ENCODE measurements at places on chromosomes 7 and 10.

DNA sequence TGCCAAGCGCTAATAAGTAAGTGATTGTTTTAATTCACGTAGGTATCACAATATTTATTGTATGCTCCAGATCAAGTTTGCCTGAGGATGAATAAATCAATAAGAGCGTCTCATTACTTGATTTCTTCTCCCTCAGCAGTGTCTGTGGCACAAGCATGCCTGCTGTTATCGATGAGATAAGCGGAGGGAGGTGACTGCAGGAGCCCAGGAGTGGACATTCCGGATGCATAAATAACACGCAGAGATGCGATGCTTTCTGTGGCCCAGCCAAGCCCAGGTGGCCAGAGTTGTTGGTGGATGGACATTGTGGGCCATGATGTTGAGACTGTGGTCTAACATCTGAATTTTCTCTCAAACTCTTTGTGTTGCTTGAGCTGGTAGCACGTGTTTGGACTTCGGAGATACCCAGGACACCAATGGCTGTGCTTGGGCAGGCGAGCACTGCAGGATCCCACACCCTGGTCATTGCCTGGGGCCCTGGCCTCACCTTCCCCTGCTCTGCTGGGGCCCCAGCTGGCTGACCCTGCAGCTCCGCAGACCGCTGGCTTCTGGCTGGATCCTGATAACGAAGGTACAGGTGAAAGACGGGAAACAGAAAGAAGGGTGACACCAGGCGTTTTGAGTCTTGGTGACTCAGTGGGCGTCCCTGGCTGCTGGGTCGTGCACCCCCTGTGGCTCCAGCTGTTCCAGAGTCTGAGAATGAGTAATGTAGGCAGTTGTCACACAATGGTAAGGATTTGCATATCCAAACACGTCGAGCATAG, 31.2 kb upstream of the MNX1 start:
- DNase-seq, result peak; percentile 26
- no peaks in the 10 kb centered on the region for H3K36me3 ChIP-seq
- no peak overlapping the region for H3K27ac ChIP-seq
- no peak overlapping the region for H3K4me3 ChIP-seq
- H3K27me3 ChIP-seq, result peaks cover 27% of the 10 kb centered on the region

- no peaks in the 10 kb centered on the region for H3K36me3 ChIP-seq
- DNase-seq, result peak; percentile 77
- H3K27ac ChIP-seq, result peak within 1 kb of the TSS; percentile 87
- no peaks in the 10 kb centered on the region for H3K27me3 ChIP-seq
- H3K4me1 ChIP-seq, result peaks cover 26% of the 10 kb centered on the region
- peak within 1 kb of the TSS; percentile 86 for H3K4me3 ChIP-seq
These were observed at the start of gene MDFIC for GRCh38 chr7:114922026-114922651. Gene MDFIC (plus strand): TSS chr7:114922094. CDS start chr7:114923034, 940 bp downstream.

DNA sequence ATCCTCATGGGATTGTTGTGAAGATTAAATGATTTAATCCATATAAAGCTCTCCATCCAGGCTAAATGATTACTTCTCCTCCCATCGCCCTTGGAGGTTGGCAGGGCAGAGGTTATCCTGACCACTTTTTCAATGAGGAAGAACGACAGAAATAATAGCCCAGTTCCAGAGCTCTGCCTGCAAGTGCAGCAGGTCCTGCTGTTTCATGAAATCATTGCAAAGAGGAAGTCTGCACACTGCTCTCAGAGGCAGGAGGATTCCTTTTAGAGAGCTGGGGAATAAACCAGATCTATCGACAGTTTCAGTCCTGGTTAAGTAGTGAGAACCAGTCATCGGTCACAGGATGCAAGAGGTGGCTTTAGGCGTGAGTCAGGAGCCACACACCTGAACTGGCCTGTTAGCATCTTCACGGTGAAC, 25.0 kb upstream of the CDH23 start:
- no peak overlapping the region for H3K4me3 ChIP-seq
- DNase-seq, result no peak
- H3K4me1 ChIP-seq, result peaks cover 4% of the 10 kb centered on the region
- no peaks in the 10 kb centered on the region for H3K27me3 ChIP-seq

DNA sequence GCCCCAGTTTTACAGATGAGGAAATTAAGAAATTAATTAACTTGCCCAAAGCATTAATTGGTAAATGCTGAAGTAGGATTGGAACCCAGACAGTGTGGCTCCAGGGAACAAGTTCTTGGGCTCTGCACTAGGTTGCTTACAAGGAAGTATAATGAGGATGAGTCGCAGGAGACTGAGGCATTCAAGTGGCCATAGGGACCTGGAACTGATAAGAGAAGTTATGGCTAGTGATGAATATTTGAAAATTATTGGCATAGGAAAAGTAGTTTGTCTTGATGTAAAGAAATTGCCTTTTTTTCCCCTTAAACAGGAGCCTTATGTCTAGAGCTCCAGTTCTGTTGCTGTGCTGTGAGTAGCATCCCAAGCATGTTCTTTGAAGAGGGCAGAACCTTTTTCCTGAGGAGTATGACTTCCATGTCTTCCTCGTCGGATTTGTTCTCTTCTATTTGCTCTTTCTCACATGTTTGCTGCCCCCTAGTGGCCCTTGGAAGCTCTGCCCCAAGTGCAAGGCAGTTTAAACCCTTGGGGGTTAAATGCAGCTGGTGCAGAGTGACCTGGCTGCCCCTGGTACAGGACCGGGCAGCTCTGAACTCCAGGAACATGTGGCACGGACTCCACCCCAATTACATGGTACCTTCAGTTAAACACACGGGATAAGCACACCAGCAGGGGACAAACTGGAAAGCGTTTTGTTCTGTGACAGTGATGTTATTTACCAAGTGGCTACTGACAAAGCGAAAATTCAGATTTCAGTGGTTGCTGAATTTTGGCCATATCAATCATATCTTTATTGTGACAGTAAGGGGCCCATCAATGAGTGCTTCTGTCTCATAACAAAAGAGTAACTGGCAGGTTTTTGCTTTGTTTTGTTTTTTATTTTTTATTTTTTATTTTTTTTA, 148.8 kb downstream of the HECW1 start:
- H3K4me1 ChIP-seq, result no peaks in the 10 kb centered on the region
- H3K36me3 ChIP-seq, result no peaks in the 10 kb centered on the region
- H3K4me3 ChIP-seq, result no peak overlapping the region
- no peak overlapping the region for H3K27ac ChIP-seq
- no peak for DNase-seq

GRCh38 chr10:76309070-76309469, 877.6 kb downstream of the LRMDA start:
- peaks cover 9% of the 10 kb centered on the region for H3K4me1 ChIP-seq
- no peaks in the 10 kb centered on the region for H3K36me3 ChIP-seq
- H3K27ac ChIP-seq, result no peak overlapping the region
- no peaks in the 10 kb centered on the region for H3K27me3 ChIP-seq

DNA sequence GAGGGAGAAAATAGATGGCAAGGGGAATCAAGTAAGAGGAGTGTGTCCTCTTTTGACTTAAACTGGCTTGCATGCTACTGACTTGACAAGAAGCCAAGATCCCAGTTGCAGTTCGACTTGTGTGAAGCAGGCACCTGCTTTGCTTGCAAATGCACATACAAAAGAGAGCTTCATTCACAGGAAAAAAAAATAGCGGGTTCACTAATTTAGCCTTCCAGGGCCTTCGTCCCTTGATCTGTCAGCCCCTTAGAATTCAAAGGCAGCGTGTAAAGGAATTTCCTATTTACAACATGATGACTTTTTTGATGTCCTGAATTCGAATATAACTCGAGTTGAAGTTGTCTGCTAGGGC, 192.1 kb downstream of the CELF2 start:
- no peak overlapping the region for H3K27ac ChIP-seq
- H3K4me1 ChIP-seq, result peaks cover 15% of the 10 kb centered on the region
- no peak for DNase-seq
- no peak overlapping the region for H3K4me3 ChIP-seq

- no peak for DNase-seq
- H3K27me3 ChIP-seq, result no peaks in the 10 kb centered on the region
- peaks cover 7% of the 10 kb centered on the region for H3K4me1 ChIP-seq
- H3K36me3 ChIP-seq, result no peaks in the 10 kb centered on the region
These were observed 155.3 kb downstream of the C10orf105 start for GRCh38 chr10:71564194-71564820.

GRCh38 chr10:6151087-6151977, 51.4 kb upstream of the PFKFB3 start:
- H3K27me3 ChIP-seq, result no peaks in the 10 kb centered on the region
- DNase-seq, result no peak
- H3K4me3 ChIP-seq, result no peak overlapping the region
- H3K4me1 ChIP-seq, result peaks cover 17% of the 10 kb centered on the region
